GM12878 (cell line): ENCODE measurements at places on chromosomes 4 and X.

GRCh38 chr4:171017593-171017992 is 795.6 kb upstream of the GALNTL6 start:
- no peak for DNase-seq

DNA sequence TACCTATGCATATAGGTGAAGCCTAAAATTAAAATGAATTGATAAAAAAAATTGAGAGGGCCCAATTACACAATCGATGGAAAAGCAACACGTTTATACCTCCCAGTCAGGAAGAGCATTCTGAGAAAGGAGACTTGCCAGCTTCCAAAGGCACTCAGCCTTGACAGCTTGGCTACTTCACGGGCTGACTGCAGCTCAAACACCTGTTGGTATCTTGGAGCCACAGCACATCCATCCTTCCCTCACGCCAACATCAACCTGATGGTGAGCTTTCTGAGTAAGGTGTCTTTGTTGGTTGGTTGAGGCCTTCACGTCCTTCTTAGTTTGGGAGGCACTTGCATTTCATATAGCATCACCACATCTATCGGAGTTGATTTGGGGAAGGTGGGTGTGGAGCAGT is 598.9 kb upstream of the DIPK2B start:
- no peak for DNase-seq

DNA sequence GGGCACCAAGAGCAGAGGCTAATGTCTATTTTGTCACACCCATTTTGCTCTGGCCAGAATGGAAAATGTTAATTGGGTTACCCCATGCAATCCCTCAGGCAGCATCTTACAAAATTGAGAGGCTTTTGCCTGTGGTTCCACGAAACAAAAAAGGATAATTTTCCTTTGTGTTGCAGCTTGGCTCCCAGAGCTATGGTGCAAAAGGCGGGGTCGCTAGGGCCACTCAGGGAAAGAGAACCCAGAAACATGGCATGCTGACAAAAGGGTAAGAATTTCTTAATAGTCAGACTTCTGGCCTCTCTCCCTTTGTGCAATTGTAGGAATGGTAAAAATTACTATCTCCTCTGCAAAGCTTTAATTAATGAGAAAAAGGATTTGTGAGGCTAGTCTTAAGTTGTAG is 119.6 kb upstream of the BANK1 start:
- DNase-seq, result no peak

- peak; percentile 35 for DNase-seq
Observed at GRCh38 chr4:130233377-130234047, 1137.6 kb downstream of the C4orf33 start.

DNA sequence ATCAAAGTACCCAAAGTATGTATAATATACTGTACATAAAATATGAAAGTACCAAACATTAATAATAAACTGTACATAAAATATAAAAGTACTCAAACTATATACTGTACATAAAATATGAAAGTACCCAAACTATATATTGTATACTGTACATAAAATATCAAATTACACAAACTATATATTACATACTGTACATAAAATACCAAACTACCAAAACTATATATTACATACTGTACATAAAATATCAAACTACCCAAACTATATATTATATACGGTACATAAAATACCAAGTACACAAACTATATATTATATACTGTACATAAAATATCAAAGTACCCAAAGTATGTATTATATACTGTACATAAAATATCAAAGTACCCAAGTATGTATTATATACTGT is 723.7 kb downstream of the CWH43 start:
- DNase-seq, result no peak

DNA sequence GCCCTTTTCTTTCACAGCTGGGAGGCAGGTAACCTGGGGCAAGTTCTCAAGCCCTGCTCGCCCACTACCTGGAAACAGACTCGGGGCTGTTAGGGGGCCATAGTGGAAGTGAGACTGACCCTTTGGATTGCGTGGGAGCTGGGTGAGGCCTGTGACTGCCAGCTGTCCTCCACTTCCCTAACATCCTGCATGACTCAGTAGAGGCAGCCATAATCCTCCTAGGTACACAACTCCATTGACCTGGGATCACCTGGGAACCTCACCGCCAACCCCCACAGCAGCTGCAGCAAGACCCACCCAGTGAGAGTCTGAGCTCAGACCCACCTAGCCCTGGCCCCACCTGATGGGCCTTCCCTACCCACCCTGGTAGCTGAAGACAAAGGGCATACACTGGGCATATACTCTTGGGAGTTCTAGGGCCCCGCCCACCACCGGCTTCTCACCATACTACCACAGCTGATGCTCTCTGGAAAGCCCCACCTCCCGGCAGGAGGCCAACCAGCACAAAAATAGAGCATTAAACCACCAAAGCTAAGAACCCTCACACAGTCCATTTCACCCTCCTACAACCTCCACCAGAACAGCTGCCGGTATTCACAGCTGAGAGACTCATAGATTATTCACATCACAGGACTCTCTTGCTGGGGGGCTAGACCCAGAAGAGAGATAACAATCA is 61.1 kb upstream of the DCTD start:
- DNase-seq, result peak; percentile 45
